Activated CD4-positive, alpha-beta T cell treated with anti-CD3 and anti-CD28 coated beads for 36 hours (primary cell): ENCODE measurements at places on chromosomes 11 and 22.

- H3K4me3 ChIP-seq: no peak overlapping the region
- no peaks in the 10 kb centered on the region for H3K36me3 ChIP-seq
- H3K27me3 ChIP-seq: no peaks in the 10 kb centered on the region
- no peak overlapping the region for H3K27ac ChIP-seq
- H3K4me1 ChIP-seq: peaks cover 2% of the 10 kb centered on the region
Observed at GRCh38 chr11:61737636-61738386, 14.6 kb upstream of the MYRF start.

GRCh38 chr11:70060611-70061293 lies 17.4 kb upstream of the ANO1 start:
- no peak for DNase-seq
- H3K36me3 ChIP-seq: peaks cover 2% of the 10 kb centered on the region
- no peaks in the 10 kb centered on the region for H3K4me1 ChIP-seq
- no peak overlapping the region for H3K4me3 ChIP-seq
- H3K27ac ChIP-seq: no peak overlapping the region

DNA sequence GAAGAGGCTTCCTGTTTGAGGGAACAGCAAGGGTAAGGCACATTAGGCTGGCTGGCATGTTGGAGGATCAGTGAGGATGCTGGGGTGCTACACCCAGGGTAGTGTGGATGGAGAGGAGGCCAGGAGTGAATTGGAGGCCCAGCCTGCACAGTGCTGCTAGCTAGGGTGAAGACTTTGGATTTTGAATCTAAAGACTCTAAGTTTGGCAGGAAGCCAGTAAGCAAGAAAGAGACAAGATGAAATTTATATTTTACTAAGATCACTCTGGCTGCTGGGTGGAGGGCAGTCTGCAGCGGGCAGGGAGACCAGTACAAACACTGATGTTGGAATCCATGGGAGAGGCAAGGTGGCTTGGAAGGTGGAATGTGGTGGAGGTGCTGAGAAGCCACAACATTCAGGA lies 43.6 kb downstream of the TSPAN18 start:
- no peak for DNase-seq
- H3K27me3 ChIP-seq: no peaks in the 10 kb centered on the region
- H3K4me1 ChIP-seq: peaks cover 5% of the 10 kb centered on the region
- H3K27ac ChIP-seq: no peak overlapping the region

GRCh38 chr22:45278125-45278524 lies 6.6 kb upstream of the UPK3A start:
- H3K4me3 ChIP-seq: no peak overlapping the region
- H3K27ac ChIP-seq: no peak overlapping the region
- peaks cover 17% of the 10 kb centered on the region for H3K4me1 ChIP-seq
- H3K36me3 ChIP-seq: no peaks in the 10 kb centered on the region

GRCh38 chr11:62958547-62959421 lies 26.0 kb downstream of the SLC22A6 start:
- no peak overlapping the region for H3K27ac ChIP-seq
- peaks cover 10% of the 10 kb centered on the region for H3K27me3 ChIP-seq

DNA sequence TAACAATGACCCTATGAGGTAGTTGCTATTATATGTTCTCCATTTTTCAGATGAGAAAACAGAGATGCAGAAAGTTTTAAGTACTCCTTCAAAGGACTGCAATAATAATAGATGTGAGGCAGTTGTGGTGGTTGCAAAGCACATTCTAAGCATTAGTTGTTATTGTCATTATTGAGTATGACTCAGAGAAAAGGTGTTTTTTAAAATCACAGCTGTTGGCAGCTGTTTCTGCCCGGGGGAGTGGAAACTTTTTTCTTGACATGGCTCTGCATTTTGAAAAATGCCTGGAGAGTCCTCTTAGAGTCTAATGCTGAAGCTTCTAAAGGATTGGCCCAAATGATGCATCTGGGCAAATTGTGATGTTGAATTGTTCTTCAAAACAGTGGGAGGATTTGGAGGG lies 244.5 kb upstream of the MPPED2 start:
- no peak overlapping the region for H3K4me3 ChIP-seq
- DNase-seq: no peak
- H3K4me1 ChIP-seq: no peaks in the 10 kb centered on the region
- H3K27me3 ChIP-seq: no peaks in the 10 kb centered on the region
- H3K36me3 ChIP-seq: no peaks in the 10 kb centered on the region
